Type B pancreatic cell (in vitro differentiated cells): ENCODE measurements at places on chromosomes 13 and 19. TPM values are rescaled to one million over a fixed set of nuclear protein-coding genes. Genes with fewer than 3 reads are reported as not detected.

Gene ZNF541
- not detected in 2 replicates for total RNA-seq

Gene SHANK1
- 0.38 and 7.8 TPM in 2 replicates for total RNA-seq

Gene ZNF491
- total RNA-seq = 3.7 and 8.8 TPM in 2 replicates

Gene HIPK4
- total RNA-seq = 0.12 TPM in 1 of 2 replicates, not detected in the other

Gene RDH8
- not detected in 2 replicates for total RNA-seq

Gene DCLK1
- total RNA-seq = 11.4 and 47.1 TPM in 2 replicates

Gene FUT1
- total RNA-seq = 11.2 and 15.0 TPM in 2 replicates

Gene GJB6
- 7.7 and 14.8 TPM in 2 replicates for total RNA-seq

Gene NAT14
- total RNA-seq = 46.5 and 64.3 TPM in 2 replicates

DNA sequence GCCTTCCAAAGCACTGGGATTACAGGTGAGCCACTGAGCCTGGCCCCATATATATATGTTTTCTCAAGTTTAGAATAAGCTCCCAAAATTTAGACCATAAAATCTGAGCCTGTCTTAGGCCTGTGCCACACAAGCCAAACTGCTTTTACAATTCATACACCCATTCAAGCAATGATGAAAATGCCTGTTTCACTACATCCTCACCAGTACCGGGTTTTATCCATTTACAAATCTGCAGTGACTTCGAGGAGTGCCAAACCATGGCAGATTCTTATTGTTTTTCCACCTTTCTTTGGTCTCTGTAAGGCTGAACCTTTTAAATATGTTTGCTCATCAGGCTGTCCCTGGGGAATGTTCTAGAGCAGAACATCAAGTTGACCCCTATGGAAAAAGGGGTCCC is 9.6 kb upstream of the NFIC start:
- H3K36me3 ChIP-seq = no peaks in the 10 kb centered on the region
- no peak overlapping the region for H3K27ac ChIP-seq
- no peak for DNase-seq
- peaks cover 61% of the 10 kb centered on the region for H3K27me3 ChIP-seq

DNA sequence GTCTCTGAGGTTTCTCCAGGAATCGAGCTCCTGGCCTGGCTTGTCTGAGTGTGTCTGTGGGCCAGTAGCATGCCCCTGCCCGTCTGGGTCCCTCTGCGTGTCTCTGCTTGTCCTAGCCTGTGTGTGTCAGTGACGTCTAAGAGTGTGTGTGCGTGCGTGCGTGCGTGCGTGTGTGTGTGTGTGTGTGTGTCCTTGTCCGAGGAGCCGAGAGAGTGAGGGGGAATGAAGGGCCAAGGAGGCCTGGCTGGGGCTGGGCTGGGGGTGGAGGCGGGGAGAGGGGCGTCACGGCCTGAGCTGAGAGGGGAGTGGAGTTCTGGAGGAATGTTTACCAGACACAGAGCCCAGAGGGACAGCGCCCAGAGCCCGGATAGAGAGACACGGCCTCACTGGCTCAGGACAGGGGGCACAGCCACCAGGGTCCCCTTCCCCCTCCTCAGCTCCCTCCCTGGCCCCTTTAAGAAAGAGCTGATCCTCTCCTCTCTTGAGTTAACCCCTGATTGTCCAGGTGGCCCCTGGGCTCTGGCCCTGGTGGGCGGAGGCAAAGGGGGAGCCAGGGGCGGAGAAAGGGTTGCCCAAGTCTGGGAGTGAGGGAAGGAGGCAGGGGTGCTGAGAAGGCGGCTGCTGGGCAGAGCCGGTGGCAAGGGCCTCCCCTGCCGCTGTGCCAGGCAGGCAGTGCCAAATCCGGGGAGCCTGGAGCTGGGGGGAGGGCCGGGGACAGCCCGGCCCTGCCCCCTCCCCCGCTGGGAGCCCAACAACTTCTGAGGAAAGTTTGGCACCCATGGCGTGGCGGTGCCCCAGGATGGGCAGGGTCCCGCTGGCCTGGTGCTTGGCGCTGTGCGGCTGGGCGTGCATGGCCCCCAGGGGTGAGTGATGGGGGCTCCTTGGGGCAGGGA is at the start of gene AXL:
Gene AXL, plus strand, starts transcription at position 609 of the 893 bp plus-strand sequence. Its CDS starts 170 bp downstream, at position 779.
- peaks cover 9% of the 10 kb centered on the region for H3K36me3 ChIP-seq
- peak within 1 kb of the TSS; percentile 87 for H3K27ac ChIP-seq
- DNase-seq = peak; percentile 80
- H3K27me3 ChIP-seq = peaks cover 7% of the 10 kb centered on the region
- H3K4me3 ChIP-seq = peak within 1 kb of the TSS; percentile 86

GRCh38 chr13:74678308-74678965 is 544.2 kb upstream of the KLF12 start:
- H3K27me3 ChIP-seq = no peaks in the 10 kb centered on the region
- no peaks in the 10 kb centered on the region for H3K36me3 ChIP-seq
- no peak overlapping the region for H3K4me3 ChIP-seq
- no peaks in the 10 kb centered on the region for H3K4me1 ChIP-seq
- DNase-seq = no peak

- H3K4me1 ChIP-seq = no peaks in the 10 kb centered on the region
- DNase-seq = no peak
- peaks cover 9% of the 10 kb centered on the region for H3K36me3 ChIP-seq
- H3K4me3 ChIP-seq = no peak overlapping the region
- H3K27me3 ChIP-seq = no peaks in the 10 kb centered on the region
Measured at GRCh38 chr13:112516218-112516617, 71.7 kb downstream of the TUBGCP3 start.

DNA sequence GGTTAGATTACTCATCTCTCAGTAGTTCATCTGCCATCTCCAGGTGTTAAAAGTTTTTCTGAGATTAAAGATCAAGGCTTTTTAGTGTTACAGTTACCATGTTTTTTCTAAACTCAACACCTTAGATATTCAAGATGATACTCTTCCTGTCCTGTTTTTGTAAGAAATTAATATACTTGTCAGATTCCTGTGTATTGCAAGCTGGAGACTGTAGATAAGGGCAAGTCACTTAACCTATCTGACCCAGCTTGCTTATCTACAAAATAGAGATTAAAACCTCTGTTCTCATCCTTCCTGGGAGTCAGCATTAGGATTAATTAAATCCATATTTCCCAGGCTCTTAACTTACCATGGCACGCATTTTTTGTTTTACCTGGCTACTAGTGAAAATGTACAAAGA is 25.2 kb downstream of the SUGT1 start:
- H3K27me3 ChIP-seq = no peaks in the 10 kb centered on the region
- no peak for DNase-seq

DNA sequence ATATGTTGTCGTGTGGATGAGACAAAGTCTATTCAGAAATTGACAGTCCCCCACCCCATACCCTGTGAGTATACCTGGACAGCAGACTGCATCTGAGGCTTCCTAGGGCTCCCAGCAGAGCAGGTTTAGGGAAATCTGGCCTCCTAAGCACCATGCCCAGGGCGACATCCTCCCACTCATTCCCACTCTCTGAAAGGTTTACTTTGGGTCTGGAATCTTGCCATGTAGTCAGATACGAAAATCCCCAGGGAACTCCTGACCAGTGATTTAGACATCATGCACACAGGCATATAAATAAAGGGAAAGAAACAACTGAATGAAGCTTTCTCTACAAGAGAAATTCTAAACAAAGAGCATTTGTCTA is 717 bp upstream of the NALCN start:
- DNase-seq = no peak
- H3K27ac ChIP-seq = no peak overlapping the region
- no peaks in the 10 kb centered on the region for H3K36me3 ChIP-seq
- H3K4me1 ChIP-seq = no peaks in the 10 kb centered on the region
- peaks cover 52% of the 10 kb centered on the region for H3K27me3 ChIP-seq

DNA sequence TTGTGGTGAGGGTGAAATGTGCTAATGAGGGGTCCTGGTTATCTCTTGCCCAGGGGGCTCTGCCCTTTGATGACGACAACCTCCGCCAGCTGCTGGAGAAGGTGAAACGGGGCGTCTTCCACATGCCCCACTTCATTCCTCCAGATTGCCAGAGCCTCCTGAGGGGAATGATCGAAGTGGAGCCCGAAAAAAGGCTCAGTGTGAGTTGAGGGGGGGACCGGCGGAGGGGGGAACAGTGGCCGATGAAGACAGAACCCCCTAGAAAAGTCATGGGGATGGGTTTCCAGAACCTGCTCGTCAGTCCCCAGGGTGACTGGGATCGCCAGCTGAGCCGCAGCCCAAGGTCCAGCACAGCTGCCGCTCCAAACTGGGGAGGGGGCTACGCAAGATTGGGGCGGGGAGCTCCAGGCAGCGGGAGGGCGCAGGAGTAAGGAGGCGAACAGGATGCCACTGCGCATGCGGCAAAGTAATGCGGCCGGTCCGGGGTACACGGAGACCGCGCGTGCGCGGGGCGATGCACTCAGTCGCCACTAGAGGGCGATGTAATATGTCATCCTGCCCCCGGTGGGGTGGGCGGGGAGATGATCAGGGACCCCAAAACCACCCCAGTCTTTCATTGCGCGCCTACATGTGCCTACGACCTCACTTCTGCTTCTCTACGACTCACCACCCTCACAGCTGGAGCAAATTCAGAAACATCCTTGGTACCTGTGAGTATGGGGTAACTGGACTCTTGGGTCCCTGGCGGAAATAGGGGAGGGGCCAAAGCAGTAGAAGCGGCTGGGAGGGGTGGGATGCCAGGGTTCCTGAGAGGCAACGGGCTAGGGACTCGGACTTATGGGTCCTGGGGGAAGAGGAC is 17.9 kb downstream of the BRSK1 start:
- no peaks in the 10 kb centered on the region for H3K27me3 ChIP-seq
- peak overlapping the region; percentile 67 for H3K4me3 ChIP-seq
- DNase-seq = peak; percentile 92
- peaks cover 12% of the 10 kb centered on the region for H3K4me1 ChIP-seq
- peak overlapping the region; percentile 34 for H3K27ac ChIP-seq

- no peak for DNase-seq
- no peak overlapping the region for H3K4me3 ChIP-seq
- H3K36me3 ChIP-seq = peaks cover 8% of the 10 kb centered on the region
- no peaks in the 10 kb centered on the region for H3K27me3 ChIP-seq
- no peaks in the 10 kb centered on the region for H3K4me1 ChIP-seq
Measured at GRCh38 chr13:57666131-57666953, 34.8 kb downstream of the PCDH17 start.

GRCh38 chr13:31431722-31432137 is 232.0 kb downstream of the B3GLCT start:
- no peaks in the 10 kb centered on the region for H3K36me3 ChIP-seq
- H3K27me3 ChIP-seq = peaks cover 20% of the 10 kb centered on the region
- H3K4me1 ChIP-seq = peaks cover under 1% of the 10 kb centered on the region
- DNase-seq = no peak
- no peak overlapping the region for H3K4me3 ChIP-seq

DNA sequence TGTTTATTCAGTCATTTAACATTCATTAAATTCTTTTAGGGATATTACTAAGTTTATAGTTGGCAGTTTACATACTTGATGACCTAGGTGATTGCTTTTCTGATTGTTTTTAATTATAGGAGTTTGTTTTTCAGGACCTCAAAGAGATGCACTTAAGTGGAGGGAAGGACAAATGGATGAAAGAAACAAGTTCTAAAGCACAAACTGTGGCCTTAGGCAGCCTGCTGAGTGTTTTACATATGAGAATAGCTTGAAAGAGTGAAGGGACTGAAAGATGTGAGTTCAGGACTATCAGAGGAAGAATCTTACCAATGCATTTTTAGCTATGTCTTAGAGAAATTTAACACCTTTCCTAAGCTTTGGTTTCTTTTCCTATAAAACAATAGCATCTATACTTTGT is 402.6 kb downstream of the KLF12 start:
- no peaks in the 10 kb centered on the region for H3K27me3 ChIP-seq
- H3K4me3 ChIP-seq = no peak overlapping the region
- peaks cover 25% of the 10 kb centered on the region for H3K36me3 ChIP-seq

- peaks cover 12% of the 10 kb centered on the region for H3K4me1 ChIP-seq
- no peaks in the 10 kb centered on the region for H3K27me3 ChIP-seq
- no peaks in the 10 kb centered on the region for H3K36me3 ChIP-seq
- peak within 1 kb of the TSS; percentile 42 for H3K27ac ChIP-seq
- no peak for DNase-seq
Measured at GRCh38 chr19:41376241-41376997, at the start of gene TMEM91. TSS of gene TMEM91 (plus strand) at chr19:41376533. CDS start at chr19:41378310, 1,777 bp downstream.

GRCh38 chr19:55193481-55193880 is 13.4 kb upstream of the SYT5 start:
- H3K4me1 ChIP-seq = no peaks in the 10 kb centered on the region
- DNase-seq = no peak
- no peak overlapping the region for H3K4me3 ChIP-seq

DNA sequence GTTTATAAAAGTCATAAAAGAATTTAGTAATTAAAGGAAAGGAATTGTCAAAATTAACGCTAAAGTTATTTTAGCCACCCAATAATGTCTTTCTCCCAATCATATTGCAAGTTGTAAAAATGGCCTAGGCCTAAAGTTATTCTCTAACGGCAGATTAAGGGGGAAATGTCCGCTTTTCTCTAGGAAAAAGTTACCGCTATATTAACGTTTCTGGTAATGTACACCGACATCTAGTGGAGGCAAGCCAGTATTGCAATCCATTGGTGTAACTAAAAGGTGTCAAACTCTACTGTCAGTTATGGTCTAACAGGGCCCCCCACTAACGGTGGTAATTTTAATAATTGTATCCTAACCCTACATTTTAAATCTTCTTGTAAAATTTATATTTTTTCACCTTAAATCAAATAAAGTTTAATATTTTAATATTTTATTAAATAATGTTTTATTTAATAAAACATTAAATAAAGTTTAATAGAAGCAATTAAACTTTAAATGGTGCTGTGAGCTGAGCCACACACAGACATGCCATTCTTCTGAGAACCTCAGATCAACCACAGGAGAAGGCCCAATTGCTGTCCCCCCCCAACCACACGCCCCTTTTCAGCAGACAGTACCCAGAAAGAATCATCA is 35.9 kb upstream of the ZSCAN5A start:
- H3K4me1 ChIP-seq = no peaks in the 10 kb centered on the region
- H3K36me3 ChIP-seq = no peaks in the 10 kb centered on the region
- H3K4me3 ChIP-seq = no peak overlapping the region

DNA sequence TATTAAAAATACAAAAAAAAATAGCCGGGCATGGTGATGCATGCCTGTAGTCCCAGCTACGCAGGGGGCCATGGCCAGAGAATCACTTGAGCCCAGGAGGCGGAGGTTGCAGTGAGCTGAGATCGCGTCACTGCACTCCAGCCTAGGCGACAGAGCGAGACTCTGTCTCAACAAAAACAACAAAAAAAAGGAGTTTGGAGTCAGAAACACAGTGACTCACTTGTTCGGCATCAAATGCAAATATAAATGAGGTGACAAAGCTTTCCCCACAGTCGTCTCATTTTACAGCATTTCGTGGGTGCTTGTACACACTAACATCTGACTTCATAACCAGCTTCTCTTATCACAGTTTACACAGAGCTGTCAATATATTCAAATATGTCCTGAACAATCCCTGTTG is 11.0 kb downstream of the ZNF665 start:
- no peaks in the 10 kb centered on the region for H3K27me3 ChIP-seq
- peaks cover 5% of the 10 kb centered on the region for H3K4me1 ChIP-seq
- H3K4me3 ChIP-seq = no peak overlapping the region
- H3K27ac ChIP-seq = no peak overlapping the region

GRCh38 chr13:77338961-77339401 is 12.1 kb upstream of the MYCBP2 start:
- no peak for DNase-seq
- H3K27ac ChIP-seq = no peak overlapping the region
- no peak overlapping the region for H3K4me3 ChIP-seq
- H3K4me1 ChIP-seq = no peaks in the 10 kb centered on the region
- peaks cover 10% of the 10 kb centered on the region for H3K27me3 ChIP-seq

GRCh38 chr19:54109651-54110050 is 5.8 kb downstream of the TFPT start:
- peaks cover 3% of the 10 kb centered on the region for H3K4me1 ChIP-seq
- H3K27ac ChIP-seq = no peak overlapping the region
- H3K27me3 ChIP-seq = no peaks in the 10 kb centered on the region
- no peak overlapping the region for H3K4me3 ChIP-seq
- H3K36me3 ChIP-seq = peaks cover 4% of the 10 kb centered on the region

GRCh38 chr19:46388311-46389095 is 24.9 kb downstream of the CCDC8 start:
- peaks cover 14% of the 10 kb centered on the region for H3K4me1 ChIP-seq
- no peak overlapping the region for H3K27ac ChIP-seq
- peaks cover 41% of the 10 kb centered on the region for H3K36me3 ChIP-seq
- no peaks in the 10 kb centered on the region for H3K27me3 ChIP-seq
